ENCODE measurements at places on chromosomes 13 and 19. TPM values are rescaled to one million over a fixed set of nuclear protein-coding genes. Genes with fewer than 3 reads are reported as not detected.

KRTDAP gene
- not detected for total RNA-seq

GRCh38 chr13:51834581-51835171 is 10.3 kb downstream of the TMEM272 start:
- DNase-seq: no peak

DNA sequence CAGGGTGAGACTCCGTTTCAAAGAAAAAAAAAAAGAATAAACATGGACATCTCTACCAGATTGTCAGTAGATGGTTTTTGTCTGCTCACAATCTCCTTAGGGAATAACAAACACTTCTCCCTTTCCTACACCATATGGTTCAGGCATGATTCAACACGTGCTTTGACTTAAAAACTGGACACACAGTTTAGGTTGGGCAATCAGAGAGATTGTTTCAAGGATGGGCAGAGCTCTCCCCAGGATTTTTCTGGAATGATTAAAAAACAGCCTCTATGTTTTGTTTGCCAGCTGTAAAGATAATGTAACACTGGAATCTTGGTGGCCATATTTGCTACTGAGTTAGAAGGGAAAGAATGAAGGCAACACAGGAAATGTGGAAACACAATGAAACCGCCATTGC is 150.1 kb upstream of the TSC22D1 start:
- DNase-seq: no peak

DNA sequence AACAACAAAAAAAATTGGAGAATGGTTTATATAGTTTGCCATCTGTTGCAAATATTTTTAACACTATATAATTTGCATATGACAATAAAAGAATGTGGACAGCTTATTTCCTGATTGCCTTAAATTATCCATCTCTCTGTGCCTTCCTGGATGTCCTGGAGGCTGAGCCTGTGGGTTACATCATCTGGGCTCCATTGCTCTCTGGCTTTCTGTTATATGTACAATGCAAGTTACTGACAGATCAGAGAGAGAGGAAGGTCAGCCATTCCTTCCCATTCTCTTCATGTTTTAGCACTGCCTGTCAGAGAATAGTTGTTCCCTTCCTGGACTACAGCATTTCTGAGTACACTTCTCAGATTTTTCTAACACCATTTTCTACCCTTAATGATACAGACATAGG is 758.3 kb upstream of the PCDH20 start:
- no peak for DNase-seq

- DNase-seq: no peak
Measured at GRCh38 chr19:16170134-16170533, 3.2 kb downstream of the CIB3 start.
